Kidney epithelial cell (primary cell): ENCODE measurements at places on chromosomes 13 and 19. TPM values are rescaled to one million over a fixed set of nuclear protein-coding genes. Genes with fewer than 3 reads are reported as not detected.
A peak's percentile ranks its signal among the peaks of the same experiment; 100 is the strongest.

DNA sequence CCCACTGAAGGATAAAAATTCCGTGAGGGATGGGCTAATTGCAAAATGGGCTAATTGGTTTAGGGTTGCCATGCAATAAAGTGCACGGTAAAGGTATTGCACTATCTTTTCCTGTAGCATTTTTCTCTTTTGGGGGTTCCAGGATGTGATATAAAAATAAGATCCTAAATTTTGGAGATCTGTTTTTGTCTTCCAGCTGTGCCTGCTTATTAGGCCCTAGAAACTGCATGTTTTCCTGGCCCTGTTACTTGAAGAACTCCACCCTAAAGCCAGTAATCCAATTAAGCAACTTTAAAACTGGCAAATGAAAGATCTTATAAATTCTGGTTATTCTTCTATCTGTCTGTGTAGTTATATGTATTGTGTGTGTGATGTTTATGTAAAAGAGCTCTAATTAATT is 2489.6 kb downstream of the PCDH9 start:
- no peak for DNase-seq

DNA sequence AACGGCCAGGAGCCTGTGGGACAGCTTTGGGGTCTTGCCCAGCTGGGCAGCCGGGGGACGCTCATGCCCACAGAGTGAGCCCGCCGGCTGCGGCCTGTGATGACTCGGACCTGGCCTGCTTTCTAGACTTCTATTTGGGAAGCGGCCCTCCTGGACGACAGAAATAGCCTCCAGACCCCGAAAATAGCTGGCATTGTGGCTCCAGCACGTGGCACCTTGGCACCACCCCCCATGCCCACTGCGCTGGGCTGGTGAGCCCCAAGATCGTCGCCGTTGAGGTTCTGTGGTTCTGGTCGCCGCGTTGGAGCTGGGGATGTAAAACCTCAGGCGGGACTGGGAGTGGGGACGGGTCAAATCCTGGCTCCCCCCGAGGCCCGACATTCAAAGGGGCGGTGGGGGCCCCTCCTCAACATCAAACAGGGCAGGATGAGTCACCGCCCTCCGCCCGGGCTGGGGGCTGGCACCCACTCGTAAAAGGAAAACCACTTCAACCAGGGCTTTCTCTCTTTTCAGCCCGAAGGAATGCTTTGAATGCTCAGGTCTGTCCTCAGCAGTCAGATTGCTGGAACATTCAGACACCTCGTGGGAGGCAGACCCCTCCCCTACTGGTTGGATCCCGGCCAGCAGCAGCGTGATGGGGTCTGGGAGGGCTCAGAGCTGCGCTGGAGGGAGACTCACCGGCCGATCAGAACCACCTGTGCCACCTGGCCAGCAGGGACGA is 42.1 kb downstream of the GADD45B start:
- DNase-seq = no peak

The ZNF526 gene
- 6.1 and 7.3 TPM in 2 replicates for total RNA-seq

DNA sequence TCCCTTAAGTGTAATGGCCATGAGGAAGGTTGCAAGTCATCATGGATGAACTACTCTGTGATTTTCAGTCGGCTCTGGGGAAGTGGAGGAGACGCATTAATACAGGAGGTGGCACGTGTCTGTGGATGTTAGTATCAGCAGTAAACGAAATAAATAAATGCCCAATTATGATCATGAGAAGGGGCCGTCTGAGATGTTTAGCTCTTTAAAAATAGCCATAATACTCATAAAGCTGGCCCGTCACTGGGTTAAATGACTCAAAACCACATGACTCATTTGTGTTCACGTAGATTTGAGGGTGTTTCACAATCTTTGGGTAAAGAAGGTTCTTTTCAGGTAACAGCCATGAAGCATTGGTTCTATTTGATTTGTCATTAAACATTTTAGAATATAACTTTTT is 620.6 kb downstream of the GPC6 start:
- DNase-seq = peak; percentile 48

DNA sequence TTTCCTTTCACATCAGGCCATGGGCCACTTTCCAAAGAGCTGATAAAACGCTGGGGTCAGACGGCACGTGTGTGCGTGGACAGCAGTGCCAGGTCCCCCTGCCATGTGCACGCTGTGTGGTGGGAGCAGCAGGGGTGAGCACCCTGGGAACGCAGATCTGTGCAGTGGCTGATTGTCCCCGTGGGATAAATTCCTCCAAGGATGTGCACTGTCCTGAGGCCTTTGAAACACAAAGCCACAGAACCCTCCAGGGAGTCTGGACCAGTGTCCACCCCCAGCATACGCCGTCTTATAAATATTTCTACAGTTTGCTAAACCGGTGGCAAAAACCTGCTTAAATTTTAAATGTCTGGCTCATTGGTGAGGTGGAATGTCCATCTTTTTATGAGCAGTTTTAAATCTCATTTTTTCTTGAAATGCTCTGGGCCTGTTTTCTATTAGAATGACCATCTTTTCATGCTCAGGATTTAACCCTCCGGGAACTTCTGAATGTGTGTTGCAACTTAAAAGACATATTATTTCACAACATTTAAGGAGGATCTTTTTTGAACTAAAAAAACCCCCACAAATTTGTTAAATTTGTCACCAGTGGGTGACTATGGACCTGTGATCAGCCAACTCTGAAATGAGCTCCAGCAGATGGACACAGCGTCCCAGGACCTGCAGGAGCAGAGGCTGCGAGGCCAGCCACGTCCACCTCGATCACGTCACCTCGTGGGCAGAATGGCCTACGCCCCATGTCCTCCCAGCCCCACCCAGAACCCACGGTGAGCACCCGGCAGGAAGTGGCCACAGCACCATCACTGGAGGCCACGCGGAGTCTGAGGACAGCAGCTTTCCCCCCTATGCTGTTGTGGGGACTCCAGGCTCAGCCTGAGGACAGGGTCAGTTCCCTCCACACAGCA is 68.6 kb downstream of the RASA3 start:
- no peak for DNase-seq
